ENCODE measurements at places on chromosomes 1 and 21.

GRCh38 chr1:191984856-191985255 lies 173.4 kb upstream of the RGS18 start:
- DNase-seq: no peak

DNA sequence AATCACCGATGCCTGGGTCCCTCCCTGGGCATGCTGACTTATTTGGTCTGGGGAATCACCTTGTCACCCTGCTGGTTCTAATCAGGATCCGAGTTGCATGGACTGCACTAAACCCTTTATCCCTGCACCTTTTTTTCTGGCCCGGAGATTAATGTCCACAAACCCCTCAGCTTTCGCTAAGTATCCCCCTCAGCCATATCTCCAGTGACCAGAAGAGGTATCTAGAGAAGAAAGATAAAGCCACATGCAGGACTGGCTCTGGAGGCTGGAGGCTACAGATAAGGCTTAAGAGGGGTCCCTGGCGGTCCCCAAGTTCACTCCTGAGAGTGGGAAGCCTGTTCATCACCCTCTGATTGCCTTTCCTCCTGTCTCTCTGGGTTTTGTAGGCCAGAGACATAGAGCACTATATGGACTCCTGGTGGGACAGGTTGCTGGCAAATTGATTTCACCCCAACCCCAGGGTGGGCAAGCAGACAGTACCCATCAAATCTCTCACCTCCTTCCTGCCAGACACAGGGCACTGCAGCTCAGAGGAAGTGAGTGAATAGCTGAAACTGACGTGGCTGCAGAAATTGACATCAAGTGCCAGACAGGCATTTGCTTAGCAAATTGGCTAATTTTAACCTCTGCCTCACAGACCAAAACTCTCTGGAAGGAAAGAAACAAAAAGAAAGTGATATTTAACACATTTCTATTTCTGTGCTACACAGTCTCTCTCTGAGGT lies 38.8 kb downstream of the HMGB4 start:
- no peak for DNase-seq

GRCh38 chr1:213464786-213465460 lies 413.9 kb downstream of the RPS6KC1 start:
- no peak for DNase-seq

DNA sequence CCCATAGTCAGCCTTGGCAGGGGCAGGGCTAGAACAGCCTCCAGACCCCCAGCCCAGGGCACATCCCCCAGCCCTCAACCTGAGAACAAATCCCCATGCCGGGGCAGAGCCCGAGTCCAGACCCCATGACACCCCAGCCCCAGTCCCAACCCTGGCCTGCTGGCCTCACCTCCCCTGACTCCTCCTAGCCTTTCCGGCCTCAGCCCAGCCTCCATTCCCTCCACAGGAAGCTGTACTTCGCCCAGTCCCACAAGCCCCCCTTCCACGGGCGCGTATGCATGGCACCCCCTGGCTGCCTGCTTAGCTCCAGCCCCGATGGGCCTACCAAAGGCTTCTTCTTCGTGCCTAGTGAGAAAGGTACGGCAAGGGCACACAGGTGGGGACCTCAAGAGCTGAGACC lies 50.4 kb downstream of the DISP3 start:
- no peak for DNase-seq

DNA sequence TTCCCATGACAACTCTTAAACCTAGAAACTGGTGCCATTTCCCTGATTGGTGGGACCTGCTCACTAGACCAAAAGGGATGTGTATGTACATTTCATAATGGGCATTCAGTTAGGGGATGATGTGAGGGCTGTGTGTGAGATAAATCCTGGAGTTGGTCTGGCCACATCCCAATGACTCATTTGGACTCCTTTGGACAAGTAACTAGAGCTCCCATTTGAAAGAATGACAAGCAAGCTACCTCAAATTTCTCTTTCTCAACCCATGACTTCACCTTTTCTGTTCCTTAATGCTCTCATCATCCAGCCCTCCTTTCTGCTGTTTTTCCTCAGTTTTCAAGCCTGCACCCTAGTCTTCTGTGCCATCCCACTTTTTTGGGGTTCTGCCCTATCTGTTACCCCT lies 27.9 kb downstream of the EBNA1BP2 start:
- no peak for DNase-seq

- peak; percentile 89 for DNase-seq
Observed at GRCh38 chr1:56578963-56579875, at the start of gene PLPP3. TSS of gene PLPP3 (minus strand) at chr1:56579563. CDS start at chr1:56579016, 547 bp downstream.

DNA sequence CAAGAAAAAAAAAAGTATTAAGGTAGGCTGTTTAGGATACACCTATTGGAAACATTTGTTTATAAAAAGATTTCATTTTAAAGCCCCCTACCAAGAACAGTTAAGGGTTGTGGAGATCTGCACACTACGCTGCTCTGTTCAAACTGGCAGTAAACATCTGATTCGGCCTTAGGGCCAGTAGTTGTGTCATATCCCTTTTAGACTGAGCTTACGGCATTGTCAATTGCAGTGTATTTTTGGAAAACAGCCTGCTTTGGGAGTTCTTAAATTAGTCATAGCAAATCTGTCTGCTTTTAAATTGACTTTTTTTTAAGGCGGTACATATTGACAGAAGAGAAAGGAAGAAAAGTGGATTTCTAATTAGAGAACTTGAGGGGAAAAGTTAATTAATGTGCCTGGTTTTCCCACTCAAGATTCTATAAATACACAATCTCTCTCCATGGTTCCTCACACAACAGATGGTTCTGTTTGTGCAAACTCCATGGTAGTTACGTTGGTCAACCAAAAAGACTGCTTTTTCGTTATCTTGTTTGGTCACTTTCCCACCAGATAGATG lies 1.7 kb upstream of the ELK4 start:
- peak; percentile 11 for DNase-seq

GRCh38 chr1:47584249-47584648 lies 146.4 kb downstream of the FOXD2 start:
- peak; percentile 23 for DNase-seq

DNA sequence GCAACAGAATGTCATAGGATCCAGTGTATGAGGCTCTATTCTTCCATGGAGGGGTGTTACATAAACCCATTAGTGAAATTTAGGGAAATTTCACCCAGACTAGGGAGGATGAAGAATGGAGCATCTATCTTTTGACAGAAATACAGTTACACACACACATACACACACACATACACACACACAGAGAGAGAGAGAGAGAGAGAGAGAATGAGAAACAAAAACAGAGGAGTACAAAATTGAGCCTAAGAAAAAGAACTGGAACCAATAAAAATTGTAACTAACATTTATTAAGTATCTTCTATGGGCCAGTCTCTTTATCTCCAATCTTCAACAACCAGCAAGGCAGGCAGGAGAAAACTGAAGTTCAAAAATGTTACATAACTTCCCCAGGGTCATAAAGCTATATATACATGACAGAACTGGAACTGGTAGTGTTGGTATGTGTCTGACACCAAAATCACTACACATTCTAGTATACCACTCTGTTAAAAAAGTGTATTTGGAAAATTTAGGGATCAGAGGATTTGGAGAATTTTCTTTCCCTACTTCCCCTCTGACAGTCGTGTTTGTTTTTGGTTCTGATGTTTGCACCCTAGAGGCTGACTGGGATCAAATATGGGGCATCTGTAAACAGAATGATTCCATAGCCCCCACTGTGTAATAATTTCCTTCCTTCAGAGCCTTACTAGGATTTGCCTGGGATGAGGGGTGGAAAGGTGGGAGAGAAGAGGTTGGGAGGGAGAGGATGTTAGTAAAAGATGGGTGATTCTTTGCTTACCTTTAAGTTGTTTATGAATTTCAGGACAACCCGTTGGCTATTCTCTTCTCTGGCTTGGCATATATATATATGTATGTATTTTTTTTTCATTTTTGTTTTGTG lies 1.0 kb upstream of the ZFYVE9 start:
- no peak for DNase-seq

GRCh38 chr1:7491818-7492173 lies 279.3 kb upstream of the VAMP3 start:
- no peak for DNase-seq

DNA sequence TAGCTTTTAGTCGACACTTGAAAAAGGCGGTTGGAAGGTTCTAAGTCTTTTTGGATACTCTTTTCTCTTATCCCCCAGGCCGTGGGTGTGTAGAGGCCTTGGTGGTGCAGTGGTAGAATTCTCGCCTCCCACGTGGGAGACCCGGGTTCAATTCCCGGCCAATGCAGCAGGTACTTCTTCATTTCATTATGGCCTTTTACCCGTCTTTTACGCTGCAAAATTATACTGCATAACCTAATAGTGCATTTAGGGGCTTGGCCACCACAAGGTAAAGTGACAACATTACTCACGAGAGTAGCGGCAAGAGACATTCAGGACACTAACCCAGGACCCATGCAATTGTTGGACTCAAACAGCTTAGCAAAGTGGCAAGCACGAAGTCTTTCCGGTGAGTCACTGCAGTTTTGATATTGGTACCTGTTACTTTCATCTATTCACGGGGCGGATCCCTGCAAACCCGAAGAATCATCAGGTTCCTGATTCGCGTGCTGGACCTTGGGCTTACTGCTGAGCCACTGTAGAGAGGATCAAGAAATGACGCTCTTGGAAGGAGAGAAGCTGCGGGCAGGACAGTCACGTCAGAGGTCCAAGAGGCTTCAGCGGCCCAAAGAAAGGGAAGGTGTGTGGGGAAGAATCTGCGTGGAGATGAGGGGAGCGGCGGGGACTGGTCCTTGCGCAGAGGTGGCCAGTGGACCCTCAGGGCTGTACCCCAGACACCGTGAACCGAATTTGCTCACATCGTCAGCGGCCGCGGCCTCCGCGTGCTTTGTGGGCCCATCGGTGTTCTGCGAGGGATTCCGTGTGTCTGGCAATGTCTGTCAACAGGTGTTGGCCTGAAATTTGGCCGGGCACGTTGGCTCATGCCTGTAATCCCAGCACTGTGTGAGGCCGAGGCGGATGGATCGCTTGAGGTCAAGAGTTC lies 12.9 kb upstream of the RNU1-4 start:
- peak; percentile 38 for DNase-seq

- DNase-seq: no peak
Observed at GRCh38 chr1:33017175-33017574, 19.5 kb downstream of the AK2 start.

GRCh38 chr1:115242543-115242942 lies 95.5 kb downstream of the NGF start:
- DNase-seq: no peak

- no peak for DNase-seq
Observed at GRCh38 chr21:44537930-44538911, 1.8 kb downstream of the KRTAP10-1 start.

- no peak for DNase-seq
Observed at GRCh38 chr1:233639611-233640010, 25.7 kb downstream of the KCNK1 start.

DNA sequence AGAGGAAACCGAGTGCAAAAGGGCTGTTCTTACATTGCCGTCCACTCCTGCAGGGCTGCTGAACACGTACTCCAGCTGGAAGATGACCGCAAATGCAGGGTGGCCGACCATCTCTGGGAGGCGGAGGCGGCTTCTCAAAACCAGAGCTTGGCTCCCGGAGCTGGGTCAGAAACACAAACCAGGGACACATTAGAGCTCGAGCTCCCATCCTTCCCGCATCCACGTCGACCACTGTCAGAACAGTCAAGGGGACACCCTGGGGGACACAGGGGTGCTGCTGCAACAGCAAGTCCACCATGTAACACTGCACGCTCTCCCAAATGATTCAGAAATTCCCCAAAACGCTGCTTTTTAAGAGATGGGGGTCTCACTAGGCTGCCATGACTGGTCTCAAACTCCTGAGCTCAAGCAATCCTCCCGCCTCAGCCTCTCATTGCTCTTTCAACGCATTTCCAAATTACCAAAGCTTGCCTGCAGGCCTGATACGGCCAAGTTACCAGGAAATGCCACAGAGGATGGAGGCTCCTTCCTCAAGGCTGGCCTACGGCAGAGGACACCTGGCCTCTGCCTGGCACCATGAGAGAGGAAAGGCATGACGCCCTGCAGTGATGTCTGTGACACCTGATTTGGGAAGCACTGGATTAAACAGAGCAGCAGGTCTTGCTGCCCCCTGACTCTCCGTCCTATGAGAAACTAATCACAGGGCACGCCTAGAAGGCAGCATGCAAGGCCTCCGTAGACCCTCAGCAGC lies 45.0 kb downstream of the NPHP4 start:
- peak; percentile 27 for DNase-seq

GRCh38 chr1:216422821-216423520 lies at the start of gene USH2A:
TSS of gene USH2A (minus strand) at chr1:216423448. CDS start at chr1:216422336, 1,112 bp downstream.
- no peak for DNase-seq

DNA sequence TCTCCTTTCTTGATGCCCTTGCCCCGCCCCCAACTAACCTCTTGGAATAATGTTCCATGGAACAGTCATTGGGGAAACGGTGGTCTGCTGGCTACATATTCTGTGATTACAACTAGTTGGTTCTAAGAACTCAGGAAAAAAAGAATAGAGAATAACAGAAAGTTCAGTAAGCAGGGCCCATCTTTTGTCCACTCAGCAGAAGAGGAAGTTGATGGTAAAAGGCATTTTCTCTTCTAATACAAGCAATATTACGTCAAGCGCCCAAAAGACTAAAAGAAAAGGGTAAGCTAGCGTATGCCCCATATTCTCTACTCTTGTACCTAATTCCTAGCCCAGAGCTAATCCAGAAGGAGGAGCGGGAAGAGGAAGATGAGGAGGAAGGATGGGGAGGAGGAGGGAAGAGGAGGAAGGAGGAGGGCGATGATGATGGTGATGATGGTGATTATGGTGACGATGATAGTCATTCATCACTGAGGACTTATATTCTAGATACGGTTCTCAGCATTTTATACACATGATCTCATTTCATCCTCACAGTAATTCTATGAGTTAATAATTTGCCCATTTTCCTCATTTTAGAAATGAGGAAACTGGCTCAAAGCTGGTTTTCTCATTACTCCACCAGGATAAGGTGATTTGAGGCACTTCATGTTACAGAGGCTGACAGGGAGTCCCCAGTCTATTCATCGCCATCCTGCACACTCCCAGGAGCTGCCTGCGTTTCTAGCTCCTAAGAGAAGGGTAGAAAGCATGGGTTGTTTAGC lies 76.6 kb upstream of the EFHD2 start:
- no peak for DNase-seq

DNA sequence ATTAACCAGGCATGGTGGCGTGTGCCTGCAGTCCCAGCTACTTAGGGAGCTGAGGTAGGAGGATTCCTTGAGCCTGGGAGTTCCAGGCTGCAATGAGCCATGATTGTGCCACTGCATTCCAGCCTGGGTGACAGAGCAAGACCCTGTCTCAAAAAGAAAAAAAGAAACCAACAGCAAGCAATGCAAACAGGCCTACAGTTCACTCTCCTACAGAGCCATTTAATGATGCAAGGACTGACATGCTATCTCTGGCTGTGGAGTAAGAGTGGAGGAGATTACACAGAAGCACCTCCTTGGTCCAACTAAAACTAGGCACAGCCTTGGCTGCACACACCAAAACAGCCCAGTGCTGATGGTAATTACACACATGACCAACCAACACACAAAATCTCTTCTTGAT lies 127.5 kb upstream of the SOD1 start:
- DNase-seq: no peak

DNA sequence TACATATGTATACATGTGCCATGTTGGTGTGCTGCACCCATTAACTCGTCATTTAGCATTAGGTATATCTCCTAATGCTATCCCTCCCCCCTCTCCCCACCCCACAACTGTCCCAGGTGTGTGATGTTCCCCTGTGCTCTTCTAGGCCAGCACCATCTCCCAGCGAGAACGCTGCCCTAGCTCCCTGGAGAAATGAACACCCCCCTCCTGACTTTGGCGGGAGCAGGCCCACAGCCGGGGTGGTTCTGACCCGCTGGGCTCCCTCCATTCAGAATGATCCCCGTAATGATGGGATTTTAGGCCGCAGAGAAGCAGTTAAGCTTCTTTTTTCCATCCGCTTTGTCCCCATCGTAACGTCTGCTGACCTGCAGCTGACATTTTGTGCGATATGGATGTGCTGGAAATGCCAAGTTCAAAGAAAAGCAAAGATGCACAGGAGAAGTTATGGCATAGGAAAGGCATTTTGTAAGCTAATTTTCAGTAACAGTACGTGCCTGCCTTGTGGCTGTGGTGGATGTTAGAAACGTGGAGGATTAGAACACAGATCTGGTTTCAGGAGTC lies 39.3 kb downstream of the ELK4 start:
- DNase-seq: peak; percentile 8

Data from adrenal gland (tissue), 19 donors.